ENCODE measurements at places on chromosomes 7 and 10.

- DNase-seq: no peak
These were observed 384.1 kb upstream of the STEAP1 start for GRCh38 chr7:89770161-89770560.

GRCh38 chr10:71597821-71598498, 121.6 kb downstream of the C10orf105 start:
- DNase-seq: peak; percentile 57

- DNase-seq: no peak
These were observed 184.5 kb downstream of the GATA3 start for GRCh38 chr10:8238986-8239385.

GRCh38 chr10:109358325-109358724, 565.0 kb downstream of the XPNPEP1 start:
- DNase-seq: no peak

DNA sequence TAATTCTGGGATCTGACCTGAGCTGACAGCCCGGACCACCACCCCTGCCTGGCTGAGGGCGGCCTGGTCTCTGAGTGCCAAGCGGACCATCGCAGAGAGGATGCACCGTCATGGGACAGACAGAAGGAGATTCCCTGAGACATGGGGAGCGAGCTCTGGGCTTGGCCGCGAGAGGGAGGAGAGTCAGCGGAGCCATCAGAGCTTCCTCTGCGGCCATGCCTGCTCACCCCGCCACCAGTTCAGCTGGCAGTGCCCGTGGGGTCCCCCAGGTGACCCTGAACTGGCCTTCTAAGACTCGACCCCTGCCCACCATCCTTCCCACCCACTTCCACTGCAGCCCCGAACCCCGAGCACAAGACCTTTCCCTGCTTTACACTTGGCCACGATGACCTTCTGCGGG, 152.8 kb downstream of the TCERG1L start:
- DNase-seq: no peak

- DNase-seq: peak; percentile 26
These were observed 27.0 kb downstream of the ZNF438 start for GRCh38 chr10:31004611-31005193.

GRCh38 chr7:143245123-143245522, 18.1 kb upstream of the GSTK1 start:
- peak; percentile 37 for DNase-seq

- no peak for DNase-seq
These were observed 230.6 kb downstream of the REEP3 start for GRCh38 chr10:63751836-63752235.

DNA sequence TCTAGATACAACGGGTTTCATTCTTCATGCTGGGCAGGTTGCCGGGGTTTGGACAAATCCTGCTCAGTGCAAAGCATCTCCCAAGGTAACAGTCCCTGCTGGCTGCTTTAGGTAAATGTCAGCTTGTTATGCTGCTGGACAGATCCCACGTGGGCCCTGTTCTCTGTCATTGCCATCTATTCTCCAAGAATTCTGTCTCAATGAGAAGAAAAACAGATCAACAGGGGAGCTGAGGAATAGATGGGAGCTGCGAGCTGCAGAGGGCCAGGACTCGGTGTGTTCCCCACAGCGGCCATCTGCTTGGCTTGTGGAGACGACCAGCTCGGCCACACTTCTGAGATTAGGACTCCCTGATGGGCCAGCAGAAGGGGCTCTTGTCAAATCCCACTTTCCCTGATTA, 235.2 kb downstream of the DPP6 start:
- no peak for DNase-seq

- no peak for DNase-seq
These were observed 306.6 kb upstream of the PFKP start for GRCh38 chr10:2760736-2761135.

GRCh38 chr7:12386313-12386740, 17.3 kb downstream of the VWDE start:
- no peak for DNase-seq

DNA sequence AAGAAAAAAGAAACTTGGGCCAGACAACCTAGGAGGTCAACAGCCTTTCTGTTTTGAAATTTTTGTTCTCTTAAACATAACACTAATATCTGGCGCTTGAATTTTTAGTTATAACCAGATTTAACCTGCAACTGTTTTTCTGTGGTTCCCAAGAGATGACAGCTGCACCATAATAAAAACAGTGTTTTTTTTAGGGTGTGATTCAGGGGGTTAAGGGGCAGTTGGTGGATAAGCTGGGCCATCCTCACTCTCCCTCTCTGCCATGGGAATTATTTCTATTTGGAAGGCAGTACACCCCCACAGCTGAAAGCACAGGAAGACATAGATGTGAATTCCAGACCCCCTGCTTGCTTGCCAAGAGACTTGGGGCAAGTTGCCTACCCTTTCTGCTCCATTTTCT, 20.1 kb upstream of the TM9SF3 start:
- no peak for DNase-seq

DNA sequence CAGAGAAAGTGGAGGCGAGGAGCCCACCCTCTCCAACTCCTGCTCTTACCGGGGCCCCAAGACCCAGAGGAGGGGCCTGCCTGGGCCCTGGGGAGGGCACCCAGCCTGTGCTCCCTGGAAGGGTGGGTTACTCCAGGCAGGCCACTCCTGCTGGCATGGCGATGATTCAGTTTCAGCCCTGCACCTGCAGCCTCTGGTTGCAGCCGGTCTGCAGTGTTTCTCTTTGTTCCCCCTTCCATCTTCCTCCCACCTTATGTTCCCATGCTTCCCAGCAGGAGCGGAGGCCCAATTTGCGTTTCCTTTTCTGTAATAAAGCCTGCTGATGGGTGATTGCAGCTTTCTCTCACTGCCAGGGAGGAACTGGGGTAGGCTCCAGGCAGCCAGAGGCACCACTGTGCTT, 53.2 kb upstream of the FAM20C start:
- DNase-seq: no peak

- DNase-seq: no peak
These were observed 312.0 kb upstream of the GLI3 start for GRCh38 chr7:42548816-42549611.

GRCh38 chr7:66640802-66641525, 12.3 kb downstream of the KCTD7 start:
- no peak for DNase-seq

DNA sequence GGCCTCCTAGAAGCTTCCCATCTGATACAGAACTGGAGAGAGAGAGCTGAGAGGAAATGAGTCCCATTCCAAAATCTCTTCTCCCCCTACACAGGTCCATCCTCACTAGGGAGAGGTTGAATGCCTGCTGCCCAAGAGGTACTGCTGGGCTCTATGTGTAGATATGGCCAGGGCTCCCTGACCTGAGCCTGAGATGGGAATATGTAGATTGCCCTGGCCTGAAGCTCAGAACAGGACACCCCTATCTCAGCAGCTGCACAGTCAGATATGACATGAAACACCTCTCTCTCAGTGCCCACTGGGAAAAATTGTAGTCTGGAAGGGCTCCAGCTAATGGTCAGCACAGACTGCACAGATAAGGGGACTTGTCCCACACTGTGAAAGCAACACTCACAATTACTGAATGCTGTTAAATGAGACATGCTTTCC, 3.1 kb upstream of the IFIT1B start:
- DNase-seq: no peak

DNA sequence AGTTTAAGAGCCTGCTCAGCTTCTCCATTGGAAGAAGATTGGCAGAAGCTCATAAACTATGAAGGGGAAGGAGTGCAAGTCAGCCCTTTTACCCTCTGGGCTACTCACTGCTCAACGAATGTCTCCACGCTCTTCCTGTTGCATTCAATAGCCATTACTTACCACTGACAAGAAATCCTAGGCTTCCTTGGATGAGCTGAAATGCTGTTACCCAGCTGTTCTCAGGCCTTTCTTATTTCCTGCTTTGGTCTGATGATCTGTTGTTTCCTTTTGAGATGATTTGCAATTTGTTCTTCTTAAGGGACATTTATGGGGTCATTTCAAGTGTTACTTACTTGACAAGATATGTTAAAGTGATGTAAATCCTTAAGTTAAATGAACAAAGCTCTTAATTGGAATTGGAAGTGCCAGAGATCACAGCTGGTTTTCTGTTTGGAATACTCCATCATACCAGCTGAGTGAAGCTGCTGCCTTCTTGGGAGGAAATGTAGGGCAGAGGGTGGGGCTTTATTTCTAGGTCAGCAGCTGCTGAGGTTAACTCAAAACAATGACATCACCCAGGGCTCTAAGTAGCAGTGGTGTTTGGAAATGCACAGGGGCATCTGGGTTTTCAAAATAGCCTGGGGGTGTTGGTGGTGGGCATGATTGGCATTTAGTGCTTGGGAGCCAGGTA, 170.0 kb downstream of the PRKCQ start:
- peak; percentile 54 for DNase-seq

GRCh38 chr7:157384301-157384700, 47.5 kb downstream of the DNAJB6 start:
- DNase-seq: no peak

DNA sequence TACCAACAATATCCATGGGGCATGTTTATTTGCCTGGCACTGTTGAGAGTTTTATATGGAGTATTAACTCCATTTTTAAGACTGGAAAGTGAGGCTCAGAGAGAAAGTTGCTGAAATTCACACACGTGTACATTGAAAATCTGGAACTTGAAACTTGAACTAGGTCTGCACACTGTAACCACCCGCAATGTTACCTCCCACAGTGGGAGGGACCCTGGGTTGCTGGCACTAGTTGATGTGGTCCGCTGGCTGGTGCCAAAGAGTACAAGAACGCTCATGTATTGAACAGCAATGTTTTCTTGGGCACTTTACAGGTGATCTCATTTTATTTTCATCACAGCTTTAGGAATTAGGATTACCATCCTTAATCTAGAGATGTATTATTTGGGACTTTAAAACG, 253.2 kb downstream of the INHBA start:
- no peak for DNase-seq

GRCh38 chr7:1669954-1670893, at the start of gene ELFN1:
Gene ELFN1 (plus strand): TSS chr7:1670277. CDS start chr7:1744597, 74,320 bp downstream.
- DNase-seq: peak; percentile 67

DNA sequence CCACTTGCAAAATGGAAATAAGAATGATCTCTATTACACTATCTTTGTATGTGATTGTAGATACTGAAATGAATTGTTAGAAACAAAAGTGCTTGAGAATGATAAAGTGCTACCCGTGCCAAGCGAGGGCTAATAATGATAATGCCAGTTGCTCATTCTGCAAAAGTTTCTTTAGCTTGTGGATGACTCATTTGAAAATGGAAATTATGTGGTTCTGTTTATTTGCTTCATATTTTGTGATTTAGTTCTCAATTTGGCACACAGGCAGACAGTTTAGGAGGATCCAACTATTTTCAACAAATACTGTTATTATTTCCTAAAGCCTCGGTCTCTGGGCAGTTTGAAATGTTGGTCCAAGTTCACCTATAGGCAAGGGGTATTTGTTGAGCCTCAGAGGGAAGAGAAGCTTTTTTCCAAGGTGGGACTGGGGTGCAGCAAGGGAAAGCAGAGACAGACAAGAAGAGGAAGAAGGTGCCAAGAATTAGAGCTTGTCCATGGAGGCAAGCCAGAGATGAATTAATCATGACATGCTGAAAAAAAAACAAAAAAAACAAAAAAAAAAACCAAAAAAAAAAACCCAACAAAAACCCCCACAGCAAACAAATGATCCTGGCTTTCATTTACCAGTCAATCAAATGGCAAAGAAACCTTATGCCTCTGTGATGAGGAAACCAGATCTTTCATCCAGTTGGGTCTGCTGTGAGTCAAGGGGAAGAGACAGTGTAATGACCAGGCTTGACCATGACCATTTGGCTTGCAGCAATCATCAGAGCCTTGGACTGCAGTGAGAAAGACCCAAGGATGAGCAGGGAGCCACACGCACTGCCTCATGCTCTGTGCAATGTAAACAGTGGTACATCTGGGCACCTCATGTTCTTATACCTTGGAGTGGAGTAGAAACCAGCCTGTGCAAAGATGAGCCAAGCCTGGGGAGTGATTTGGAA, 285.0 kb upstream of the HABP2 start:
- DNase-seq: peak; percentile 69

DNA sequence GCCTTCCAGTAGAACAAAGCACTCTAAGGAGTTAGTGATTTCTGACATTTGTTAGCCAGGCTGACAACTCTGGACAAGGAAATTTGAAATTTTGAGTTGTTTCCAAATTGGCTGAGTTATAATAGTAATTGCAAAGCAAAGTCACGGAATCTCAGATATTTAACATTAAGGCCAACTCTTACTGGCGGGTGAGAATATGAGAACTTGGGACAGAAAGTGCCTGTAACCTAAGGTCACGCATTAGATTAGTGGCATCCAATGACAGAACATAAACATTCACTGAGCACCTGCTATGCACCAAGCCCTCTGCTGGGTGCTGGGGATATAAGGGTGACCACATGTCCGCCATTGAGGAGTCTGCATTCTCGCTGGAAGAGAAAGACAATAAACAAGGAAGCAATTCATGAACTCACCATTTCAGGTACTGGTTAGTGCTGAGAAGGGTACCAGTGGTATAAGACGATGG, 45.5 kb upstream of the CHST15 start:
- DNase-seq: no peak

DNA sequence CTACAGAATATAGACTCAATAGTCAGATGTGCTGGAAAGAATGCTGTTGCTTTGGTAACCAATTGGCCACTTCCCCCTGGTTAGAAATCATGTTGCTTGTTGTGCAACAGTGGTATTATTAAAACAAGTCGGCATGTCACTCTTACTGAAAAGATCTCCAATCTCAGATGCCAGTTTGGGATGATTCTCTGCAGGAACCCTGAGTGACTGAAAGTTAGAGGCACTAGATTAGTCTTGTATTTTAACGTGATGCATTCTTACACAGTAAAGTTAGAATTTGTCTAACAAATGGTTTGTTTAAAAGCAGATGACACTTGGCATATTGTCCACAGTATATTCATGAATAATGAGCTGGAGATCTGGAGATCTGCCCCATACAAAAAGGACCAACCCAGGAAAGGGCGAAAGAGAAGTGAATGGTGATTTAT, 287.6 kb downstream of the TWIST1 start:
- DNase-seq: peak; percentile 69

DNA sequence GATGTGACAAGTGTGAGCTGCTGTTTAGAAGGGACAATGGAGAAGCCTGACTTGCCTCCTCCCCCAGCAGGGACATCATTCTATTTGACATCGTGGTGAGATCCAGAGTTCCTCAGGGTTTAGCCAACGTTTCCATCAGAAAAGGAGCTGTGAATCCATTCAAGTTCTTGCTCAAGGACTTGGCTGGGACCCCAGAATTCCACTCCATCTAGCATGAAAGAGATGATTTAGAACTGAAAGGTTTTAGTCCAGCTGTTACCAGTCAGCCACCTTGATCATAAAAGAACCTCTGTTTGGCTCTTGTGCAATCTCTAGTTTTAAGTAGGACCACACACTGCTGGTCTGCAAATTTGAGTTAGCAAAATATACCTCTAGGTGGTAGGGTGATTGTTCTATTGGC, 337.6 kb downstream of the FRMD4A start:
- DNase-seq: peak; percentile 67

DNA sequence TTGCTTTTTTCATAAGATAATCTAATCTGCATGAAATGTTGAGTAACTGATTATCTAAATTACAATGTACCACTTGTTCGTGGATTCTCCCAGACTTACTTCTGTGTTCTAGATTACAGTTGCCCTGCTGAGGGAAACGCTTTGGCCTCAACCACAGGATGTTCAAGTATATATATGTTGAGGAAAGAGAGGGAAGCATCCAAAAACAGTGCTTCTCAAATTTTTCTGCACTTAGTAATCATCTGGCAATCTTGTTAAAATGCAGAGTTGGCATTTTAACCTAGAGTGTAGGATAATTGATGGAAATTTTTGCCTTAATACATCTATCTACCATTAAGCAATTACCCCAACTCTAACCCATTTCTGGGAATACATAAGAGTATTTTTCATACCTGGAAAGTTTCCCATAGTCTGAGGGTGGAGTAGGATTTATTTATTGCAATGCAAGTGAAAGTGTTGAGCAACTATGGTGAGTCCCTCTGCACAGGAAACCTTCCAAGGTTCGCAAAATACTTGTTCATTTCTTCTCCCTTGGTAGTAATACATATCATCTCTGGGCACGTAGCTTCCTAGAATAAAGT, 59.6 kb upstream of the C1GALT1 start:
- DNase-seq: peak; percentile 76

All from GM03348 (cell line).